Stimulated activated CD8-positive, alpha-beta memory T cell treated with anti-CD3 and anti-CD28 coated beads, Interleukin-4, amount 100 ng/mL, for 1 hour (primary cell): ENCODE measurements at places on chromosomes 4 and X.

DNA sequence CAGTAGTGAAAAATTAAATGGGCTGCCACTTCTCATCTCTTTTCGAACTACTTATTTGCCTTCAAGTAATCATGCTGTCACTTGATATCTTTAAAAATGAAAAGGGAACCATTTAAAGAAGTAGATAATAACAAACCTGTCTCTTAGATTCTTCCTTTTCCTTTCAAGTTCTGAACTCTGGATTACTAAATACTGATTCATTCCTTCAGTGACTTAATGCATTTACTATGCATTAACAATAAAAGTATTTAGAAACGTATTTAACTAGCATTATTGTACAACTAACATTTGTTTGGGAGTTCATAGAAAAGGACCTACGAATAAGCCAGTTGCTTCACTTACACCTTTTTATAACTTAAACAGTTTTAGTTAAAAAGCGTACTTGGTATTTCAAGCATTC is 61.1 kb upstream of the RAB33B start:
- DNase-seq: no peak

DNA sequence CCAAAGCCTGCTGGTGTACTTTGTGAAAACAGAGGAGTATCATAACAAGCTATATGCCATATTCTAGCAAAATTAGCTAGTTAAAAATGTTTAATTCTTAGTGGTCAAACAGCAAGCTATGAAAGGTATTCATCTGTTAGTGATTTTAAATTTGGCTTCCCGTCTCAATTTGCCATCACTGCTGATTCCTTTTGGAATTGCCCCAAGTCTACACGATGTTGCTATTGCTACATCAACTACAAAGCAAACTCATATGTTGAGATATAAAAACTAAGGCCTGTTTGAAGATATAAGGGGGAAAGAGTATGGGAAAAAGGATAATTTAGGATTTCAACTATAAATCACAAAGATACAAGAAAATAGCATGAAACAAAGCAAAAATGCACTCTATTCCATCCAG is 146.1 kb downstream of the COL25A1 start:
- no peak for DNase-seq

- DNase-seq: no peak
Observed at GRCh38 chr4:184448141-184448540, 26.2 kb downstream of the IRF2 start.

DNA sequence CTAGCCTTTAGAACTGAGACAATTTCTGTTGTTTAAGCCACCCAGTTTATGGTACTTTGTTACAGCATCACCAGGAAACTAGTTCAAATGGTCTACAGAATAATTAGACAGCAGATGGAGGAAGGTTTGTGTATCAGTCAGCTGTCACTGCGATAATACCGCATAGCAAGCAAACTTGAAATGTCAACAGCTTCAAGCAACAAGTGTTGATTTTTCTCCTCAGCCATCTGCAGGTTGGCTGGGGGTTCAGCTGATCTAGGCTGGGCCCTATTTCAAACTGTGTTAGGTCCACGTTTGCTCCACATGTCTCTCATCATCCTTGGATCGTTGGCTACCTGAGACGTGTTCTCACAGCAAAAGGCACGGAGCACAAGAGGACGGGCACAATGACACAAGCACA is 19.2 kb upstream of the PHEX start:
- DNase-seq: no peak

GRCh38 chr4:38856046-38856445 is 571 bp downstream of the TLR6 start:
- no peak for DNase-seq

DNA sequence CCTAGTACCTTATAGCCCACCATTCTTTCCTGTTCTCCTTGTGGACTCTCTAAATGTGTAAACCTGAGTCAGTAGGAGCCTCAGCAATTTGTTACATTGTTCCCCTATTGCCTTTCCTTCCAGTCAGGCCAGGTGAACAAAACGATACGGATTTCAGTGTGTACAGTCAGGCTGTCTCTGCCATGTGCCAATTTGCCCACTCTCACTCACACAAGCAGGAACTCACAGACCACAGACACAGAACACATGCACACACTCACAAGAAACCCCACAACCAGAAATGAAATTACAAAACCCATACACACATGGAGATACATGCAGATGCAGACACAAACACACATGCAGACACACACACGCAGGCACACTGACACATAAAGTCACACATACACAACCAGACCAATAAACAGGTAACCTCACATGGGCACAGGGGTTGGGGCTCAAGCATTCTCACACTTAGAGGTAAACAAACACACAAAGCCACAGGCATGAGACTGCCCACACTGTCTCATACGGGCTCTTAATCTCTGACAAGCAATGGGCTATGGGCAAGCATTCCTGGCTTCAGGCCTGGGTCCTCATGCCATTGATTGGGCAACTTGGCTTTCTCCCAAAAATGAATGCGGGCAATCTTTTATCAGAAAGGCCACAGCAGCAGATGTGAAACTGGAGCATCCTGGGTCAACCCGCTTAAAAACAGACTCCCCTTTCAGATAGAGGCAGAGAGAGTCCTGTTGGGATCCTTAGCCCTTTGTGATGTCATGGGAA is 68.7 kb downstream of the NBDY start:
- no peak for DNase-seq

DNA sequence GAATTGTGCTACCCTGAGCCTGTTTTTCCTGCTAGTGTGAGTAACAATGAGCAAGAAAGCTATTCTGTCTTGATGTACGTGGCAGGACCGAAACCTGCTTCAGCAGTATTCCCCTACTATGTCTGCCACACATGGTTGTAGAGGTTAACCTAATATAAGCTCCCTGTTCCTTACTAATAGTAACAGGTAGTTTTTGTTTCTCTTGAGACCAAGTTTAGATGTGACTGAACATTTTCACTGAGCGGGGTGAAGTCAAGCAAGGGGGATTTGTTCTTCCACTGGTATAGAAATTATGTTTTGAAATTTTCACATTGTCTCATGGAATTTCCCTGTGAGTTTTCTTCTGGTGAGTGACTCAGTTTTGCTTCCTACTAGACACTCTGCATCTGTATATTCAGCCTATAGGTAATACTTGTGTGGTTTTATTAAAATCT is 37.3 kb downstream of the RRAGB start:
- no peak for DNase-seq

DNA sequence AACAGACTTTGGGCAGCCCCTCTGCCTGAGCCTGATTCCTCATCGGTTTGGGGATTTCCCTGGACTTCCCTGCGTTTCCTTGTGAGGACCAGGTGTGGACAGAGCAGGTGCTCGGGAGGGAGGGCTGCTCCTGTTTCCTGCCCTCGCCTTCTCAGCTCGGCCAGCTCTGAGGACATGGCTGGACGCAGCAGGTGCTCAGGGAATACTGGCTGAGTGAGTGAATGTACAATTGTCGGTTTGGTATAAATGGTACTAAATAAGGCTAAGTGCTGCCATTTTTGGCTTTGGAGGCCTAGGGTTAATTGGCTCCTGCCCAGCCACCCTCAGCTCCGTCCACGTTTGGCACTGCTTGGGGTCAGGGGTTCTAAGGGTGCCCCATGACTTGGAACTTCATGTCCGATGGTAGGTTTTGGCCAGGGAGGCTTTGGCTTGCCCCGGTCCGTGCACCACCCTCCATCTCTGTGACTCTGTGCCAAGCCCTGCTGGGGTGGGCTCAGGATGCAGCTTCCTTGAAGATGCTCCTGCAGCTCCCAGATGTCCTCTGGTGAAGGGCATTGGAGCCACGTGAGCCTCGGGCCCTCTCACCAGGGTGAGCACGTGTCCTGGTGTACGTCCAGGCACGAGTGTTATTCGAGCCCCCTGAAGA is 45.0 kb upstream of the NKX1-1 start:
- DNase-seq: no peak

DNA sequence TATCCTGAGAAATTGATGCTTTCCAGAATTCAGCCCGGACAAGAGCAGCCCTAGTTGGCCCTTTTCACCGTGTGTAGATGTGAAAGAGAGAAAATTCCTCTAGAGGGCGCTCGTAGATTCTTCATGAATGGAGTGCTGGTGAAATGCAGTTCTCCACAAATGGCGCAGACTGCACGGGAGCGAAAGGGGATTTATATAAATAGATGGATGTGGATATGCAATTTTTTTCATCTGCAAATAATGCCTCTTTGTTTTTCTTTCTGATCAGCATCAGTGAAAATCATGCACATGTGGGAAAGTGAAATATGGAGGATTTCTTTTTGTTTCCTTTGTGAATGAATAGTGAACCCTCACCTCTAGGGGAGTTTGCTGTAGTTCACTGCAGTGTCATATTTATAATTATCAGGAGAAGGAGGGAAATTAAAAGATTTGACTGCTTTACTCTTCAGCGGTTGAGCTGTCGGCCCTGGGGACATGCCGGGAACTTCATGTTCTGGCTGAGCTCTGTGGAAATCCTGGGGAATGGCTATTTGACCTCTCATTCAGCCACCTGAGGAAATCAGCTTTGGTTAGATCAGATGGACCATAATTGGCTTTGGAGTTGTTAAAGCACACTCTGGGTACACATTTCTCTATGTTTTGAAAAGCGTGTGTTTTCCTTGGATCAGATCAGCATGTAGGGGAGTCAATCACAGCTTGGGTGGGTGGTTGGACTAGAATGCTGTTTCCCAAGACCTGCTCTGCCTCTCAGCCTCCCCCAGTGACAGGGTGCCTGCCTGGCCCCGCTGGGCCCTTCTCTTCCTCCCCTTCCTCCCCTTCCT is 115.0 kb upstream of the SHISA3 start:
- no peak for DNase-seq

GRCh38 chr4:181204109-181204508 is 1039.1 kb upstream of the TENM3 start:
- DNase-seq: no peak

DNA sequence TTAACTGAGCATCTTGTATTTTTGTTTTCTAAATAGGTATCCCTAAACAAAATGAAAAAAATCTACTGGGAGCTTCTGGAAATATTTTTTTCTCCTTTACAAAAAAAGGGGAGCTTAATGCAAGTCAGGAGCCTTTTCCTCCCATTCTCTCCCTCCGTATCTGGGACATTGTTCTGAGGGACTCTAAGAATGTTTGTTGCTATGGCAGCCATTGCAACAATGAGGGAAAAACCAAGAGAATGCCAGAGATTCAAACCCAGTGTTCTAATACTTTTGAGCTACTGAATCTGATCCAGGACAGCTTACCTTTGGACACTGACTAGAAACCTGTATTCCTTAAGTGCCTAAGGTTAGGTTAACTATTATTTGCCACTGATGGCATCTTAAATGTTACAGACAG is 485.7 kb upstream of the HS3ST1 start:
- no peak for DNase-seq

DNA sequence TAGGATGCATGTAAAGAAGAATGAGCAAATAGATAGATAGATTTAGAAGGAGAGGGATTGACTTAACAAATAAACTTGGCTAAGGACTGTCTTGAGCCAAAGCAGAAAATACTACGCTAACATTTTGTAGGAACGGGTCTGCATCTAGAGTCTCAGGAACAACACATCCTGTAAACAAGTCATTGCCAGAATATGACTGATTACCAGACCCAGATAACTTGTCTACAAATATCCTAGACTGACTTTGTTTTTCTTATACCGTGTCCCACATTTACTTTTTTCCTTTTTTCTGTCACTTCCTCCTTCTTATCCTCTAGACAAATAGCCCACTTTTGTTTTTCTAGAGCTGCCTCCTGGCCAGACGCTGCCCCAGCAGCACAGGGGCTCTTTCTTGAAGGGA is 393.6 kb downstream of the PDGFC start:
- no peak for DNase-seq

DNA sequence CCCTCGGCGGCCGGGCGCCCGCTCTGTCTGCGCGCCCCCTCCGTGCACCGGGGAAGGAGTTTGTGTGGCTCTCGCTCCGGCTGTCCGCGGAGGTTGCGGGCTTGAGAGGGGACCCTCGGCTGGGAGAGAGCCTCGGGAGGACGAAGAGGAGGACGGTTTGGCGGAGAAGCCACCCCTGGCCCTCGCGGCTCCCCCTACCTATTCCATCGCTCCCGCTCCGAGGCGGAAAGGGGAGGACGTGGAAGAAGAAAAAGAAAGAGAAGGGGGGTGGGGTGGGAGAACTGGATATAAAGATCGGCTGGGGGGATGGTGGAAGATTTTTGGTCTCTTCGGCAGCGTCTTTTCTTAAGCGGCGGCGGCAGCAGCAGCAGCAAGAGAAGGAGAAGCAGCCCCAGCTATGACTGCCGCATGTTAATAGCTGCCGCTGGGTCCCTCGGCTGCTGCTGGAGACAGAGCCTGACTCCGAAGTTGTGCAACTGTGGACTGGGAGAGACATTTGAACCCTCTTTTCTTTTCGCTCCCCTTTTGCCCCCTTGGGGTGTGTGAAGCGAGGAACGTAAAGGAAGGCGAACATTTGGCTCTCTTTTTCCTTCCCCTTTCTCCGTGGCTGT is 895 bp downstream of the ADGRL3 start:
- DNase-seq: no peak

- no peak for DNase-seq
Observed at GRCh38 chrX:6163721-6164120, 64.9 kb downstream of the NLGN4X start.

- no peak for DNase-seq
Observed at GRCh38 chrX:55074851-55075467, at the start of gene PAGE2B. Gene PAGE2B (plus strand): TSS chrX:55075030. CDS start chrX:55076042, 1,012 bp downstream.

GRCh38 chr4:153151535-153152455 is 52.4 kb upstream of the TRIM2 start:
- no peak for DNase-seq

DNA sequence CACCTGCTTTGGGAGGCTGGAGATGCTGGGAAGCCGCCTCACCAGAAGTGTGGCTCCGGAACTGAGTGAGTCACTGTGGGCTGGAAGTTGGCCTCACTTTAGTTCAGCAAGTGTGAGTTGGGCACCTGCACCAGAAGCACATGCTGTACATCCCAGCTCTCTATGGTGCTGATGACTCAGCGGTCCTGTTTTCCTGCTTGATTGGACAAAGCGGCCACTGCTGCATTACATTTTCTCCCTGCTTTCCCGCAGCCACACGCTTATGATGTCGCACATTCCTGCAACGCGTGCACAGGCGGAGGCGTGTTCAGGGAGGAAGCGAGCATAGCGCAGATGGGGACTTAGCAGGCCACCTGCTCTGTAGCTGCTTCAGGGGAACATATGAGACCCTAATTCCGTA is 26.7 kb upstream of the CLDN34 start:
- DNase-seq: no peak

DNA sequence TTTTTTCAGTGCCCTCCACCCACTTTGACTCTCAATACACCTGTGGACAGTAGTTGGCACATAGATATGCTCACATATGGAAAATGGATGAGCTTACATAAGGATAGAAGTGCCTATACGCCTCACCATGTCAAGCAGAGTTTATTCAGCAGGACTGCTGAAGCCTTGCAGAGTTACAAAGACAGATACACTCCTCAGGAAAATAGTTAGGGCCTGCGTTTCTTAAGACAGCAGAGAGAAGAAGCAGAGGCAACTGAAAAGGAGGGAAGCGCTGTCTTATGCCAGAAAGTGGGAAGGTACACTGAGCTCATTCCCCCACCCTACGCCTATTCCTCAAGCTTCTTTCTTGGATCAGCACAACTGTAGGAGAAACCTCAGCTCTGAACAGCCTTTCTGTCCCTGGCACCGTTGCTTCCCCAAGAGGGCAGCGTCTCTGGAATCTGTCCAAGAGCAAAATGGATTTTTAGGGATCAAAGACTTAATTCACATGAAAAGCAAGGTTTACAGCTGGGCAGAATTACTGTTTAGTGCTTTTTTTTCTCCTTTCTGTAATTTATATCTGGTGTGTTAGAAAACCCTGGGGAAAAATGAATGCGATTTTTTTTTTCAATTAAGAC is 37.3 kb upstream of the MBTPS2 start:
- no peak for DNase-seq

GRCh38 chr4:95929448-95930064 is 89.7 kb downstream of the PDHA2 start:
- DNase-seq: no peak

- no peak for DNase-seq
Observed at GRCh38 chr4:76011700-76012387, 4.5 kb upstream of the CXCL9 start.
